Amniotic stem cell (primary cell): ENCODE measurements at places on chromosomes 16 and 17.

DNA sequence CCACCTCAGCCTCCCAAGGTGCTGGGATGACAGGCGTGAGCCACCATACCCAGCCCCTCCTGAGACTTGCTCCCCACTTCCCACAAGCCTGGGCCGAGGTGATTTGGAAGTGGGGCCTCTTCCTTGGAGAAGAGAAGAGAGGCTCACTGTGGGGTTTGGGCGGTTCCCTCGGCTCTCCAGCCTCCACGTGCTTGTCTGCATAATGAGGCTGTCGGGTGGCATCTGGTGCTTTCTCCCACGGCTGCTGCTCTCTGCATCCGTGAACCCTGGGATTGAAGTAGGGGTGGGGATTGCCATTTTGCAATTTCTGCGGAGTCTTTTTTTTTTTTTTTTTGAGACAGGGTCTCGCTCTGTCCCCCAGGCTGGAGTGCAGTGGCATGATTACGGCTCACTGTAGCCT is 101.4 kb downstream of the RAP1GAP2 start:
- DNase-seq: no peak

DNA sequence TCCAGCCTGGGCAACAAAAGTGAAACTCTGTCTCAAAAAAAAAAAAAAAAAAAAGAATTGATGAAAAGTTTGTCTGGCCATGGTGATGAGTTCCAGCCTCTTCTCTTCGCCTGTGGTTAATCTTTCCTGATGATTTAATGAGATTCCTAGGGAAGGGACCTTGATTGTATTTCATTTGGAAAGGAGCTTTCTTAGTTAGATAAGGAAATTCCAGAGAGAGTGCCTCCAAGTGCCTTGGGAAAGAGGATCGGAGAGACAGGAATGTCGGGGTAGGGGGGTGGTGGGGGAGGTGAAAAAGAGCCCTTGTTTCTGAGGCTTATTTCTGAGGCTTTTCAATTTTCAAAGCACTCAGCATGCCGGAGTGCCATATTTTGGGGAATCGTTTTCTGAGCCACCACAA is 93.2 kb upstream of the SIAH1 start:
- no peak for DNase-seq

GRCh38 chr17:18921485-18921884 is 30.5 kb upstream of the SLC5A10 start:
- DNase-seq: no peak

GRCh38 chr17:20172376-20172775 is 163.2 kb downstream of the SPECC1 start:
- DNase-seq: no peak

DNA sequence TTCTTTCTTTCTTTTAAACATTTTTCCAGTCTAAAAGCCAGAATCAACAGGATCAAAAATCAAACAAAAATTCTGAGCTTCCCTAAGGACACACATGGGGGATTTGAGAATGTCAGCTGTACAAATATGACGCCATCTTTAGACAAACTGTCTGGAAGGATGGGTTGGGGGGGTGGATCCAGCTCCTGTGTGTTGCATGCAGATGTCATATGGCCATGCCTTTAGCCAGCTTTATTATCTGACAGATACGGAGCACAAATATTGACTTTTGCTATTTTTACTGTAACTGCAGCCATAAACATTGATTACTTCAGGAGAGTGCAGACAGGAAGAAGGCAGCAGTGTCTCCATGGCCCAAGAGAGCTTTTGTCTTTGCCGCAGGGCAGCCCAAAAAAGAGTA is 279.4 kb upstream of the ELAC2 start:
- DNase-seq: no peak

GRCh38 chr17:30997842-30998241 is 27.0 kb downstream of the RNF135 start:
- DNase-seq: no peak

- no peak for DNase-seq
Observed at GRCh38 chr17:42002792-42003301, 14.4 kb downstream of the DNAJC7 start.

DNA sequence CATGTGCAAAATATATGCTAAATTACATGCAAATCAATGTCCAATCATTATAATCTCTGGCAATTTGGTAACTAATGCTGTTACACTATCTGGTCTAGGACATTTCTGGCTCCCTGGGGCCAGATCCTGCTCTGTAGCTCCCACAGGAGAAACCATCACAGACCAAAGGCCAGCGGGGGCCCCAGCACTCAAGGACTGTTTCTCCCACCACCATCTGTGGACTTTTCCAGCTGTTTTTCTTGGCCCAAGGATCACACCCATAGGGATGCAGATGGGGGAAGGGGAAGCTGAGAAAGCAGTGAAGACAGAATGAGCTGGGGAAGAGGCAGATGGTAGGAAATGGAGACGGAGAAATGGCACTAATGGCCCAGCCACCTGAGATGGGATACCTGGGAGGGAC is at the start of gene HIGD1B:
HIGD1B (plus strand) TSS at position 298 of the 400 bp plus-strand sequence. CDS start 270 bp downstream, outside the sequence.
- no peak for DNase-seq

DNA sequence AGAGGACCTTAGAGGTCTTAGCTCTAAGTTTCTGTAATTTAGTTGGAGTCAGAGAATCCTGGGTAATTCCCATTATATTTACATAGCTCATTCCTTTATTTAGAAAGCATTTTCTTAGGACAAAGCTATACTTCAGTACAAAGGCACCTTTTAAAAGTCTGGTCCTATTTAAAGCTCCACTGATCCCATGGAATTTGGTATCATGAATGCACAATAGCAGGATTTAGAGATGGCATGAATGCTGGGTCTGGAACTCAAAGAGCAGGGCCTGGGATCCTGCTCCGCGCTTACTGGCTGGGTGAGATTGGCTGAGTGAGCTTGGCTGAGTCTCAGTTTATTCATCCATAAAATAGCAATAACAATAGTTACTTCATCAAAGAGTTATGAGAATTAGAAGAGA is 4.8 kb downstream of the KRT23 start:
- no peak for DNase-seq

DNA sequence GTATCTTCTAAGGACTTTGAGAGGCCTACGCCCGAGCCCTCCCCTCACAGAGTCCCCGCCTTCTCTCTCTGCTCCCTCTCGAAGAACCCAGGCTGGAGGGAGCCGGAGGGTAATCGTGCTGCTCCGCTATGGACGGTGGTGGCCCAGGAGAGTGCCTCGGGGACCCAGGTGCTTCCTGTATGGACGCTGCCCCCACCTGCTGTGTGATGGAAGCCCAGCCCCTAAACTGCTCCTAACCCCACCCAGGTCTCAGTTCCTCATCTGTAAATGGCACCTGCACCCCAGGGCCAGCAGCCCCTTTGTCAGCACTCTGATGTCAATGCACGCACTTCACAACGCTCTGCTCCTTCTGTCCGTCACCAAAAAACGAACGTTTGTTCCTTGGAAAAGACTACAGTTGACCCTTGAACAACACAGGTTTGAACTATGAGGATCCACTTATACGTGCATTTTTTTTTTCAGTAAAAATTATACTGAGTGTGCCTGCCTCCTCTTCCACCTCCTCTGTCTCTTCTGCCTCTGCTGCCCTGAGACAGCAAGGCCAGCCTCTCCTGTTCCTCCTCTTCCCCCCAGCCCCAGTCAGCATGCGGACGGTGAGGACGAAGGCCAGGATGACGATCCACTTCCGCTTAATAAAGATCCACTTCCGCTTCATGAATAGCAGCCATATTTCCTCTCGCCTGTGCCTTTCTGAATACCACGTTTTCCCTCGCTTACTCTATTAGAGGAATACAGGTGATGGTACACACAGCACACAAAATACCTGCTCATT is 118.3 kb downstream of the BANP start:
- DNase-seq: no peak

DNA sequence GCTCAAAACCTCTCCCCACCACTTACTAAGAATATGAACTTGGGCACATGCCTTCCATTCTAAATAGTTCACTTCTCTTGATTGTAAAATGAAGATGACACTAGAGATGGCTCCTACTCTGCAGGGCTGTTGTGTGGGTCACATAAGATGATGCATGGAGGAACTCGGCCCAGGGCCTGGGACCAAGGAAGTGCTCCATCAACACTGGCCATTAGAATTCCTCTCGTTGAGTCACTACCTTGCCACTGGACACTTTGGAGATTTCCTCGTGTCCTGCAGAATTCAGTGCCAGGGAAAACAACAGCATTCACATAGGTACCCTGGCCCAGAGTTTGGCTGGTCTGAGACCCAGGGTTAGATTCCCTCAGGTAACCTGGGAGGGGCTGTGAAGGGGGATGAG is 18.6 kb downstream of the HNF1B start:
- no peak for DNase-seq

- DNase-seq: peak; percentile 79
Observed at GRCh38 chr17:68909066-68909465, 46.1 kb downstream of the ABCA8 start.

DNA sequence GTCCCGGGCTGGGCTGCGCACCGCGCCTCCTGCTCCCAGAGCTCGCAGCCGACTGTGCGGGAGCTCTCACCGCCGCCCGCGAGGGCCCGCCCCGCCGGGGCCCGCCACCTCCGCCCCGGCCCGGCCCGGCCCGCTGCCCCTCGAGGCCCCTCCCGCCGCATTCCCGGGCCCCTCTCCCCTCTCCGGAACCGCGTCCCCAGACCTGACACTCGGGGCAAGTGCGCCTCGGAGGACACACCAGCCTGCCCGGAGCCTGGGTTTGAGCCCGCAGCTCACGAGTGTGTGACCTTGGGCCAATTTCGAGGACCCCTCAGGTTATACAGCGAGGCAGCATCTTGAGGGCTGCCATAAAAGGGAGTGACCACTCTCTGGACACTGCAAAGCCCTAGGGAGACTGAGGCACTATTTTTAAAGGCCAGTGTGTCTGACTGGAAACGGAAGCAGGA is 2.0 kb upstream of the GRIN2C start:
- no peak for DNase-seq

GRCh38 chr17:7732981-7733539 is 15.5 kb downstream of the DNAH2 start:
- no peak for DNase-seq

DNA sequence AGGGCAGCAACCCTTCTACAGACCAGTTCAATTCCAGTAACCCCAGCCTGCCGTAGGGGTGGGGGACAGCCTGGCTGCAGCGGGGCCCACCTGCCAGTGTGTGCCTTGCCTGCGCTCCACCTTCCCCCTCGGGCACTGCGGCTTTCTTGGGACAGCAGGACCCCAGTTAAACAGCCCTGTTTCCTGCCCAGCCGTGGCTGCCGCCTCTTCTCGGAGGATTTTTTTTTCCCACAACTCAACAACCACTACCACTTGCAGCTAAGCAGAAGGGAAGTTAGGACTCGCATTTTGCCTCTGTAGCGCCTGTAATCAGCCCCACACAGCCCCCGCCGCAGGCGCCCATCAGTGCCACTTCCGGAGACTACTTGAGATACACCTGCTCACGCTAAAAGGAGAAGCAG is 76.1 kb downstream of the RAI1 start:
- DNase-seq: no peak

DNA sequence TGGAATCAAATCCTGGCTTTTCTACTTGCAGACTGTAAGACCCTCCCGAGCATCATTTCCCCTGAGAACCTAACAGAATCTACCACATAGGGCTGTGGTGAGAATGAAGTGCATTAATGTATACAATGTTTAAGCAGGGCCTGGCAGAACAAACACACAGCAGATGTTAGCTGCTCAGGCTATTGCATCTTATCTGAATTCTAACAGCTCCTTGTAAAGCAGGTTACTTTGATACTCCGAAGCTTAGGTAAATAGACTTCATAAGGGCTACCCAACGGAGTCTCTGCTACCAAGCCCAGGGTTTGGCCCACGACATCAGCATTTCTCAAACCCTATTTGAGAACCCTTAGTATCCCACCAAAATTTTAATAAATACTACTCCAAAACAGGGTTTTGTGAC is 24.4 kb upstream of the NOS2 start:
- no peak for DNase-seq

DNA sequence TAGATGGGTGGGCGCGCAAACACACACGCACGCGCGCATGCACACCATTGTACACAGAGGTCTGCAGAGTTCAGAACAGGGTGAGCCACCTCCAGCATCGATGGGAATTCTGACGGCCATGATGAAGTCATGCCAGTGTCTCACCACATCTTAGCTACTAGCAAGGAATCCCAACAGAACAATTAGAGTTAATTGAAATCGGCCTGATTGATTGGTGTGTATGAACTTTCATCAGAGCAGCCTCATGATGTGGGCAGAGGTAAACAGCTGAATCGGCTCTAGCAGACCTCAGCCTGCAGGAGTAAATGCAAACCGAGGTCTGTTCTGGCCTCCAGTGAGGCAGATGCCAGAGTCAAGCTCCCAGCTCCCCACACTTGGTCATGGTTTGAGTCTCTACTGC is 200.6 kb downstream of the CBLN1 start:
- no peak for DNase-seq

DNA sequence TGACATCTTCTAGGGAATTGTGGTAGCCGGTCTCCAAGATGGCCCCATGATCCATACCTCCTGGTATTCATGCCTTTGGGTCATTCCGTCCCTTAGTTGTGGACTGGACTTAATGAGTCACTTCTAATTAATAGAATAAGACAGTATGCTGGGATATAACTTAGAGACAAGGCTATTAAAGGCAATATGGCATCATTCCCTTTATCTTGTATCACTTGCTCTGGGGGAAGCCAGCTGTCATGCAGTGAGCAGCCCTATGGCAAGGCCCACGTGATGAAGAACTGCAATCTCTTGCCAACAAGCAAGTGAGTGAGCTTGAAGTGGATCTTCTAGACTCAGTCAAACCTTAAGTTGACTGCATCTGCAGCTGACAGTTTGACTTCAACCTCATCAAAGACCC is 97.8 kb upstream of the MED13 start:
- DNase-seq: no peak

DNA sequence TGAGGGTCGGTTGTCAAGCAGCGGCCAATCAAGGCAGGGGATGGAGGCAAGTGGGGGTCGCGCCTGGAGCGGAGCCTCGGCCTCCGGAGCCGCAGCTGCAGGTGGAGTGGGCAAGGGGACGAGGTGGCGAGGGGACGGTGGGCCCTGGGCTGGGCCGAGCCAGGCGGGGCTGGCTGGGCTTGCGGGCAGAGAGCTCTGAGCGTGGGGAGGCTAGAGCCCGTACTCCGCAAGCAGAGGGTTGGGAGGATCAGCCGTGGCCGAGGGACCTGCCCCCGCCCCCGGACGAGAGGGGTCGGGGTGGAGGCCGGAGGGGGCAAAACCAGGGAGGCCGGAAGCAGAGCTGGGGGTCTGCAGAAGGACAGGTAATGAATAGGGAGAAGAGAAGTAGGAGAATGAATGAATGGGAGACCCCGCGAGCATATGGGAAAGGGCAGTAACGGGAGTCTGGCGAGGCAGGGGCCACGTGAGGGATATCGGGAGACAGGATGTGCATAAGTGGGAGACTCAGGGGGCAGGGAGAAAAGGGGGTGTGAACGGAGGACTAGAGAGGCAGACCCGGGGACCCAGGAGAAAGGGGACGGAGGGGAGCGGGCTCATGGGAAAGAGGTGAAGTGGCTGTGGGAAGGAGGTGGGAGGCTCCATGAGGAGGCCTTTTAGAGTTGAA is at the start of gene KATNB1:
KATNB1 (plus strand) TSS at position 16 of the 664 bp plus-strand sequence. CDS start 1,474 bp downstream, outside the sequence.
- DNase-seq: no peak

GRCh38 chr16:11603331-11603750 is 16.6 kb upstream of the LITAF start:
- DNase-seq: no peak

GRCh38 chr16:75927810-75928209 is 201.5 kb upstream of the CPHXL start:
- no peak for DNase-seq
